ENCODE measurements at places on chromosomes 5 and 9. TPM values are rescaled to one million over a fixed set of nuclear protein-coding genes. Genes with fewer than 3 reads are reported as not detected.

The ARID3C gene
- total RNA-seq: 0.23 TPM

The TSSK1B gene
- not detected for total RNA-seq

The SV2C gene
- total RNA-seq: not detected

The UBQLN1 gene
- total RNA-seq: 109 TPM

The IRGM gene
- total RNA-seq: 0.08 TPM

The TRIM14 gene
- 13.2 TPM for total RNA-seq
